ENCODE measurements at places on chromosomes 3 and 15. TPM values are rescaled to one million over a fixed set of nuclear protein-coding genes. Genes with fewer than 3 reads are reported as not detected.

The TRNT1 gene
- 35.2 TPM for total RNA-seq

DNA sequence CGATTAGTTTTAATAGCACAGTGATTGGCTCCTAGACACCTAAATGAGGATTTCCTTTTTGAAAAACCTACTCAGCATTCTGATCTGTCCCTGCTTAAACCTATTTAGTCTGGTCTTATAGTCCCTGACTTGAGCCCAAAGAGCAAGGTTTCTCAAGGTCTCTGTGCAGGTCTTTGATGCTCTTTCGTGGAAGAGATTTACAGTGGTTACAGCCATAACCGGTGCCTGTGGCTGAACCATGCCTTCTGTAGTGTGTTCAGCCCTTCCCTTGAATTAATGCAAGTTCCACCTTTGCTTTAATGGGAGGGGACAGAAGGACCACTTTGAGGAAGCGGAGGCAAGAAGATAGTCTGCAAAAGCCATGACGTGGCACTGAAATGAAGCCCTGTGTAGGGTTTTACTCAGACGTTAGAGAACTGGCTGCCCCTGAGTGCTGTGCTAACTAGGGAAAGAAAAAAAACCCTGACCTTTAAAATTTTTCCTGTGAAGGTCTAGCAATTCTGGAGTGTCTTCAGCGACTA lies 43.0 kb downstream of the ZBTB38 start:
- H3K36me3 ChIP-seq: no peaks in the 10 kb centered on the region
- peak; percentile 30 for DNase-seq
- H3K4me1 ChIP-seq: peaks cover 41% of the 10 kb centered on the region
- no peaks in the 10 kb centered on the region for H3K27me3 ChIP-seq
- no peak overlapping the region for H3K4me3 ChIP-seq
- peak overlapping the region; percentile 66 for H3K27ac ChIP-seq

The C3orf20 gene
- total RNA-seq: 0.17 TPM

- no peak overlapping the region for H3K4me3 ChIP-seq
- no peak for DNase-seq
- no peaks in the 10 kb centered on the region for H3K4me1 ChIP-seq
- no peaks in the 10 kb centered on the region for H3K27me3 ChIP-seq
These were observed 3.7 kb upstream of the EFHB start for GRCh38 chr3:19937459-19938294.

The GMNC gene
- 1.9 TPM for total RNA-seq

GRCh38 chr3:179949412-179949811 lies 87.3 kb downstream of the PEX5L start:
- H3K4me1 ChIP-seq: no peaks in the 10 kb centered on the region
- H3K27me3 ChIP-seq: peaks cover 51% of the 10 kb centered on the region
- no peak for DNase-seq
- no peak overlapping the region for H3K4me3 ChIP-seq
- no peak overlapping the region for H3K27ac ChIP-seq

DNA sequence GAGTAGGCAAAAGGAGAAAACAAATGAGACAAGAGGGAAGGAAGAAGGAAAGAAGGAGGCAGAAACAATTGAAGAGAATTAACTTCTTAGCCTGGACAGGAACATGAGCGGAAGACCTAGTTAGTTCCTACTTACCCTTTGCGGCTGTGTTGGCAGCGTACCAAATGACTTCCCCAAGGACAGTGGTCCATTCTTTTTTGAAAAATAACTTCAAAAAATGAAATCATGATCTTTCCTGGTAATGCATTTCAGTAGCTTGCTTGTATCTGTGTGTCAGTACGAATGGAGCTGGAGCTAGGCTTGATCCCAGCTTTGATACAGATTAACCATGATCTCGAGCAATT lies 41.5 kb upstream of the CFAP161 start:
- no peaks in the 10 kb centered on the region for H3K36me3 ChIP-seq
- no peak overlapping the region for H3K4me3 ChIP-seq
- H3K27me3 ChIP-seq: no peaks in the 10 kb centered on the region
- H3K4me1 ChIP-seq: no peaks in the 10 kb centered on the region

The EXD1 gene
- total RNA-seq: not detected

The PRKCI gene
- total RNA-seq: 48.2 TPM

DNA sequence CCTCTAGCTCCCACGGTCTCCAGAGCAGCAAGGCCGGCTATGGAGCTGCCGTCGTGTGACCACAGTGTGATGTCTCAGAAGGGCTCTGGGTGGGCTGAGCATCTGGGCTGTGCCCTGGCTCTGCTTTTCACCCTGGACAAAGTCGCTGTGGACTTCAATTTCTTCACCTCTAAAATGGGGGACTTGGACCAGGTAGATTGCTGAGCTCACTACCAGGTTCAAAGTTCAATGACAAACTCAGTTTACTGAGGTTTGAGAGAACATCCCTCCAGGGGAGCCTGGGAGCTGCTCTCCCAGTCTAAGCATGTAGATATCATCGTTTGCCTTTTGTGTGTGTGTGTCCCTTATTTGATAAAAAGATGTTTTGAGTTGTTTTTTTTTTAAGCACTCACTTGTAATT lies 25.1 kb downstream of the RLBP1 start:
- H3K36me3 ChIP-seq: no peaks in the 10 kb centered on the region
- no peak overlapping the region for H3K27ac ChIP-seq
- no peak for DNase-seq
- H3K4me3 ChIP-seq: no peak overlapping the region
- H3K27me3 ChIP-seq: no peaks in the 10 kb centered on the region

DNA sequence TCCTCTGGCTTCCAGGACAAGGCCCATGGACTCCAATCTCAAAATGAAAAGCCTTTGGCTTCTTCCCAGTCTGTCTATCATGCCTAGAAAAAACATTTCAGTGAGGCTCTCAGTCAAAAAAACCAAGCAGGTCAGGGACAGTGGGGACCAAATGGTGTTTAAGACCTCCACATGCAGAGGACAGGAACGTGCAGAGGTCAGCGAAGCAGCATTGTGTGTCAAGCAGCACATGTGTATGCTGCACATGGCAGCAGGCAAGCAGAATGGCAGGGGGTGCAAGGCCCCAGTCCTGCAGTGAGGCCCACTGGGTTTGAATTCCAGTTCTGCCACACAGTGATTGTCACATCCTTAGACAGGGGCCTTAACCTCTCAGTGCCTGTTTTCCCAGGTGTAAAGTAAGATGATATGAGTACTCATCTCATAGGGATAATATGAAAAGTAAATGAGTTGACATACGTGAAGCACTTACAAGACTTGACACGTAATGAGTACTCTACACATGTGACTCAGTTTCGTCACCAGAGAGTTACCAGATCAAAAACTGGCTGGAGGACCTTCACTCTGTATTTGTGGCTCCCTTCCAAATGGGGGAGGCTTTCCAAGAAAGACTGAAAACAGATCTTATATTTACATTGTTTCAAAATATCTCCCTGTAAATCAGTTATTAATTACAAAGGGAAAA lies 11.2 kb downstream of the STIMATE start:
- H3K36me3 ChIP-seq: no peaks in the 10 kb centered on the region
- DNase-seq: no peak
- no peaks in the 10 kb centered on the region for H3K27me3 ChIP-seq
- no peak overlapping the region for H3K4me3 ChIP-seq
- H3K4me1 ChIP-seq: no peaks in the 10 kb centered on the region

- peaks cover 34% of the 10 kb centered on the region for H3K4me1 ChIP-seq
- no peaks in the 10 kb centered on the region for H3K36me3 ChIP-seq
- no peak overlapping the region for H3K4me3 ChIP-seq
- no peak for DNase-seq
- no peaks in the 10 kb centered on the region for H3K27me3 ChIP-seq
These were observed 180.5 kb downstream of the OPA1 start for GRCh38 chr3:193773266-193774220.

The DET1 gene
- total RNA-seq: 8.8 TPM

DNA sequence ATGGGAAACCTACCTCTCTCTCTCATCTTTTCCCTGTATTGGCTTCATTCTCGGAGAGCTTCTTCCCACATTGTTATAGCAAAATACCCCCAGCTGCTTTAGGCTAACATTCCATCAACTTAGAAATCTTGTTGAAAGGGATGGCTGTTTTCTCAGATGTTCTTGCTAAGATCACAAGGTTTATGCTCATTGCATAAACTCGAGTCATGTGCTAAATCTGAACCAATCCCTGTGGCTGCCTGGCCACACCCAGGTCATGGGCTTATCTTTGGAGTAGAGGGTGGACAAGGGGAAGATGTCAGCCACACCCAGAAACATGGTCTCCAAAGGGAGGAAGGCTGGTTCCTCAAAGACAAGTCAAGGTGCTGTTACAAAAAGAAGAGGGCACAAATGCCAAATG lies 150.6 kb upstream of the UMPS start:
- no peaks in the 10 kb centered on the region for H3K36me3 ChIP-seq
- no peaks in the 10 kb centered on the region for H3K27me3 ChIP-seq
- DNase-seq: no peak
- no peak overlapping the region for H3K27ac ChIP-seq

The APOD gene
- 0.50 TPM for total RNA-seq

The ELP6 gene
- 46.2 TPM for total RNA-seq

- DNase-seq: no peak
- no peak overlapping the region for H3K27ac ChIP-seq
- peaks cover 47% of the 10 kb centered on the region for H3K4me1 ChIP-seq
- no peaks in the 10 kb centered on the region for H3K27me3 ChIP-seq
- H3K4me3 ChIP-seq: no peak overlapping the region
These were observed 25.1 kb downstream of the SMAD3 start for GRCh38 chr15:67090297-67091070.

DNA sequence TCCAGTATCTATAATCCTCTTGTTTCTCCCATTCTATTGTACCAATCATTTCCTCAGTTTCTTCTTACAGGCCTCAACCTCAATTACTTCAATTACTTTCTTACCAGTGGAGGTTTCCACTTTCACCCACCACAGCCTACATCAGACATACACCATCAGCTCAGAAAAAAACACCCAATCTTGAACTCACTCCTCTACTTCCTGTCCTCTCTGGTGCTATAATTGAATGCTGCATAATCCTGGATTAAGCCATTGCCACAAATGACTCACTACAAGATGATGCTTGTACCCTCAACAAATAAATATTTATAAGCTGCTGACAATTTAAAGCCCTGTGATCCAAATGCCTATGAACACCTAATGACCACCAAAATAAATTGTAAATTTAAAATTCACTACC lies 18.5 kb downstream of the RYK start:
- peak overlapping the region; percentile 59 for H3K27ac ChIP-seq
- peak; percentile 90 for DNase-seq
- peaks cover 24% of the 10 kb centered on the region for H3K4me1 ChIP-seq
- H3K36me3 ChIP-seq: peaks cover 3% of the 10 kb centered on the region

GRCh38 chr15:46502667-46503066 lies 867.8 kb downstream of the SQOR start:
- H3K27ac ChIP-seq: no peak overlapping the region
- H3K36me3 ChIP-seq: no peaks in the 10 kb centered on the region
- no peaks in the 10 kb centered on the region for H3K4me1 ChIP-seq
- H3K27me3 ChIP-seq: no peaks in the 10 kb centered on the region

GRCh38 chr3:3276630-3277029 lies 97.1 kb upstream of the CRBN start:
- no peak overlapping the region for H3K4me3 ChIP-seq
- no peaks in the 10 kb centered on the region for H3K36me3 ChIP-seq
- no peak overlapping the region for H3K27ac ChIP-seq

DNA sequence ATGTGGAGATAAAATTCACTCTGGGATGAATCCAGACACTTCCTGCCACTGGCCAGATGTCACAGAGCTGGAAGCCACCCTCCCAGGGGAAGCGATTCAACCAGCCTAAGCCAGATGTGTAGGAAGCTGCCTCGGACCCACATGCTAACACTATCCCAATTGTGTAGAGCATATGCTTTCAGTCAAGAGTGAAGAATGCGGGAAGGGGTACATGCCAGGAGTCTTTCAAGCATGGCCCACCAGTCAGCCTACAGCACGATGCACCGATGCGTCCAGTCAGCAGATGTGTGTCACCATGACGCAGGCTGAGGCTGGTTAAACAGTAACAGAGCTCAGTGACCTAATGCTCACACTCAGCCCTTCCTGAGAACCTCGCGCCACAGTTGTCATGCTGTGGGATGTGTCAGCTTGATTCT lies 38.8 kb upstream of the BNC1 start:
- no peaks in the 10 kb centered on the region for H3K4me1 ChIP-seq
- DNase-seq: no peak
- no peaks in the 10 kb centered on the region for H3K36me3 ChIP-seq
- no peak overlapping the region for H3K4me3 ChIP-seq
- no peak overlapping the region for H3K27ac ChIP-seq

GRCh38 chr15:81529481-81529880 lies 155.5 kb upstream of the TMC3 start:
- no peaks in the 10 kb centered on the region for H3K36me3 ChIP-seq
- no peak overlapping the region for H3K27ac ChIP-seq
- no peaks in the 10 kb centered on the region for H3K4me1 ChIP-seq
- DNase-seq: no peak
- no peak overlapping the region for H3K4me3 ChIP-seq

DNA sequence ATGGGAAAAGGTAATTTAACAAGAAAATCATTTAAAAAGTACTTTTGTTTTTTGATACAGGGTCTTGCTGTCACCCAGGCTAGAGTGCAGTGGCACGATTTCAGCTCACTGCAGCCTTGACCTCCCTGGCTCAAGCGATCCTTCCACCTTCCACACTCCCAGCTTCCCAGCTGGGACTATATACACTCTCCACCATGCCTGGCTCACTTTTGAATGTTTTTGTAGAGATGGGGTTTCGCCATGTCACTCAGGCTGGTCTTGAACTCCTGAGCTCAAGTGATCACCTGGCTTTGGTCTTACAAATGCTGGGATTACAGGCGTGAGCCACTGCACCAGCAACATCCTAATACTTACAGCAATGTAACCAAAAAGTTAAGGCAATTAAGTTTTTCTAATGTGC lies 3.5 kb upstream of the ZBTB11 start:
- no peak for DNase-seq
- H3K27me3 ChIP-seq: no peaks in the 10 kb centered on the region
- peaks cover 60% of the 10 kb centered on the region for H3K36me3 ChIP-seq
- peaks cover 29% of the 10 kb centered on the region for H3K4me1 ChIP-seq

DNA sequence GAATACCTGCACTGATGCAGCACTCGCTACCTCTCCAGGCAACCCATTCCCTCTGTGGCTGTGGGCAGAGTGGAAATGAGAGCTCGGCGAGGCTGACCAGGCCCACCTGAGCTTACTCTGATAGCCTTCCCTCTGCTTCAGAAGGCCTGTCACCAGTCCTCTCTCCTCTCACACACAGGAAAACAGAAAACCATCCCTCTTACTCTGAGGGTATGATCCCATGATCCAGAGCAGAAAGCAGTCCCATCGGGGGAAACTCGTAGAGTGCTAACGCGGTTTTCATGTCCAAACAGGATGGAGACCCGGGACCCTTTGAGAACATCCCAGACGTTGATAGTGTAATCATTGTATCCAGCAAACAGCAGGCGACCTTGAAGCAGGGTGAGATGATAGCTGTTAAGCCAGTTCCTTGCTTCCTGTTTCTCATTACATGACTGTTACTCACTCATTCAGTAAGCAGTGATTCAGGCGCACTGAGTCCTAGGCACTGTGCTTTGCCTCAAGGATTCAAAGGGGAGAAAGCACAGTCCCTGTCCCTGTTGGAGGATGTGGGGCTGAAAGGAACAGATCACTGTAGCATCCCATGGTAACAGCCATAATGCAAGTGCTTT lies 11.8 kb upstream of the BCL2L10 start:
- H3K27me3 ChIP-seq: no peaks in the 10 kb centered on the region
- H3K4me1 ChIP-seq: no peaks in the 10 kb centered on the region
- H3K27ac ChIP-seq: no peak overlapping the region
- H3K36me3 ChIP-seq: no peaks in the 10 kb centered on the region
- no peak overlapping the region for H3K4me3 ChIP-seq
- no peak for DNase-seq

GRCh38 chr3:196645897-196646665 lies 6.6 kb downstream of the NRROS start:
- no peaks in the 10 kb centered on the region for H3K4me1 ChIP-seq
- no peaks in the 10 kb centered on the region for H3K36me3 ChIP-seq
- H3K27ac ChIP-seq: no peak overlapping the region
- no peak overlapping the region for H3K4me3 ChIP-seq
- no peaks in the 10 kb centered on the region for H3K27me3 ChIP-seq

All from A673 (cell line).